Sciatic nerve (tissue), 2 donors: ENCODE measurements at places on chromosomes 1 and 21. TPM values are rescaled to one million over a fixed set of nuclear protein-coding genes. Genes with fewer than 3 reads are reported as not detected.

The RNF2 gene
- total RNA-seq, result 21.1 TPM

GRCh38 chr1:3539707-3540425, 71.4 kb downstream of the MEGF6 start:
- no peak for DNase-seq

GRCh38 chr1:163864207-163864606, 542.5 kb downstream of the NUF2 start:
- DNase-seq, result no peak

GRCh38 chr1:69269491-69269890, 298.2 kb upstream of the LRRC7 start:
- no peak for DNase-seq
